NAMALWA (cell line): ENCODE measurements at places on chromosomes 7 and 10.

GRCh38 chr10:95336702-95337101 lies 45.9 kb upstream of the PDLIM1 start:
- no peak for DNase-seq

DNA sequence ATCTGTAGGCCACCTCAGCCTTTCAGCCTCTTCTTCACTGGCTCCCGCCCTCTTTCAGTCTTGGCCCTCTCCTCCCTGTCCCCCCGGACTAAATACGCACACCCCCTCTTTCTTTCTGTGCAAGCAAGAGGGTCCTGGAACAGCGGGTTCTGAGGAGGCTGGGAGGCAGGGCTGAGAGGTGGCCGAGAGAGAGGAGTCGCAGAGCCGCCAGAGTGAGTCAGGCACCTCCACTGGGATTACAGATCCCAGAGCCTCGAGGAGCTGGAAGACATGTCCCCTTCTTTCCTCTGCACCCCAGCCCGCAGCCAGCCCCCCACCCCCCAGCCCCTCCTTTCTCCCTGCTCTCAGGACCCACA lies 182 bp downstream of the CCDC136 start:
- no peak for DNase-seq

DNA sequence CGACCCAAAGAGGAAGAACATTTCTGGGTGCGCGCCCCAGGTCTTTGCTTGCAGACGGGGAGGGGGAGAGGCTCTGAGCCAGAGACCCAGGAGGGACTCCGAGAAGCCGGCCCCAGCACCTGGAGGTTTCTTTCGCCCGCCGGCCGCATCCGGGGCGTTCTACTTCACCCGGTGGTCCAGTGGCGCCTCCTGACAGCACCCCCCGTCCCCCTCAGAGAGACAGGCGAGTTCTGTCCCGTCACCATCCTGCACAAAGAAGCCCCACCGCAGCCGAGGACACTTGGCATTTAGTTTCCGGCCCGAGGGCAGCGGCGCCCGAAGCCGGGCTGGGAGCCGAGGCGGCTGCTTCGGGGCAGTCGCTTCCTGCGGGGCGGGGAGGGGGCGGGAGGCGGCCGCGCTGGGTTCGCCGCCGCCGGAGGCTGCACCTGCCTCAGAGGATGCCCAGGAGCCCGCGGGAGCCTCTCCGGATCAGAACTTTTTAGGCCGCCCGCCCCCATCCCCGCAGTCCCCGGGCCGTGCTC lies at the start of gene TMEM178B:
TSS of gene TMEM178B (plus strand) at position 424 of the 521 bp plus-strand sequence.
- DNase-seq, result no peak

DNA sequence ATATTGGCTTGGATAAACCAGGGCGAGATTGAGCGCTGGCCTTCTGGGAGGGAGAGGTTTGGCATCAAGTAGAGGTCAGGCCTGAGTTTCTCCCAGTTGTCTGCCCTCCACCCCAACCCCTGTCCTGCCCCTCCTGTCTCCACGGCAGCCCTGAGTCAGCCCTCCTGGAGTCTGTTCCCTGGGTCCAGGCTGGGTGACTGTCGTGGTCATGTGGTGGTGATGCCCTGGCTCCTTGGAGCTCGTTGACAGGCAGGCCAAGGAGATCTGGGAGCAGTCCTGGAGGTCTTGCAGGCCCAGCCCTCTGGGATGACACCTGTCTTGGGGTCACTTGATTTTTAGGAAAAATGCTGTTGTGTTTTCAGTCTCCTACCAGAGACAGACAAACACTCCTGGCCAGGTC lies 53.6 kb upstream of the PODXL start:
- no peak for DNase-seq

DNA sequence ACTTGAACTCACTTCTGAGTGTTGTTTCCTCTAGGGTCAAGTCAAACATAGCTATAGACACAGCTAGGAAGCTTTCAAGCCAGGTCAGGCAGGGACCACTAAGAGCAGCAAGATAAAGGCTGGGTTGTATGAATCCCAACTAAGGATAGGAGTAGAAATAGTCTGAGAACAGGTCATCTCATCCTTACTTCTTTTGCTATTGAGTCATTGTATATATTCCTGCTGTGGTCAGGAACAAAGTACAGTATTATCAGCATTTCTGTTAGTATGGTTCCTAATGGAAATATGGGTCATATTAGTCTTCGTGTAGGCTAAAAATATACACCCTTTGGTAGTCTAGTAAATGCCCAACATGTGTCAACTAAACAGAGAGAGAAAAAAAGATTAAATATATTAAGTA lies 145.3 kb downstream of the BTAF1 start:
- DNase-seq, result no peak

- no peak for DNase-seq
Measured at GRCh38 chr7:94907811-94908322, 473 bp downstream of the PPP1R9A start.

DNA sequence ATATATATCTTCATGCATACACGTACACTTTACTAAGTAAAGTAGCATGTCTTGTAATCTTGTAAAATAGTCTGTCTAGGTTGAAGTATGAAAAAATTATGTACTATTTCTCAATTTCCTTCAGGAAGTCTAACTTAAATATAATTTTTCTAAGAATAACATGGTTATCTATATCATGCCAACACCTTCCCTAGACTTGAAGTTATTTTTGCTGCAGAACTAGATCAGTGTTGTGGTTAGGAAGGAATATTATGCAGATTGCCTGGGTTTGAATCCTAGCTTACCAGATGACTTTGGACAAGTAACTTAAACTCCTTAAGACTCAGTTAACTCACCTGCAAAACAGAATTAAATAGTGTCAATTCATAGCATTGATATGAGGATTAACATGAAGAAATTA lies 142.2 kb upstream of the SEMA3A start:
- no peak for DNase-seq

- DNase-seq, result no peak
Measured at GRCh38 chr10:5343092-5343491, 21.7 kb upstream of the UCN3 start.

DNA sequence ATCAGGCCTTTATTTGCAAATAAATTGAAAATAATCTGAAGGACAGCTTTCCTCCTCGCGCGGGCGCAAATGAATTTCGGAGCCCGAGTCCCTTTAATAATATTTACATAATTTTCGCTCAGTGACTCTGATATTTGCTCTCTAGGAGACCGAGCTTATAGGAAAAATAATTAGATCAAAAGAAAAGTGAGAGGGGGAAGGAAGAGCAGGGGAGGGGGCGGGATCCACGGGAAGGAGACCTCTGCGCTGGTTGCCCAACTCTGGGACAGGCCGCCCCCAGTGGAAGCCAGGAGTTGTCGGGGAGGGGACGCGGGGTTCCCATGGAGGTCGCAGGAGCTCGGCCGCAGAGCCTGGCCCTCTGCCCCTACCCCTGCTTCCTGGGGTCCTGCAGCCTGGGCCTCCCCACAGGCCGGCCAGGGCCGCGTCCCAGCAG lies 5.8 kb downstream of the UNCX start:
- DNase-seq, result no peak

GRCh38 chr7:127810696-127811660 lies 159.0 kb downstream of the SND1 start:
- no peak for DNase-seq

- DNase-seq, result no peak
Measured at GRCh38 chr7:50164559-50165170, 71.6 kb upstream of the ZPBP start.

DNA sequence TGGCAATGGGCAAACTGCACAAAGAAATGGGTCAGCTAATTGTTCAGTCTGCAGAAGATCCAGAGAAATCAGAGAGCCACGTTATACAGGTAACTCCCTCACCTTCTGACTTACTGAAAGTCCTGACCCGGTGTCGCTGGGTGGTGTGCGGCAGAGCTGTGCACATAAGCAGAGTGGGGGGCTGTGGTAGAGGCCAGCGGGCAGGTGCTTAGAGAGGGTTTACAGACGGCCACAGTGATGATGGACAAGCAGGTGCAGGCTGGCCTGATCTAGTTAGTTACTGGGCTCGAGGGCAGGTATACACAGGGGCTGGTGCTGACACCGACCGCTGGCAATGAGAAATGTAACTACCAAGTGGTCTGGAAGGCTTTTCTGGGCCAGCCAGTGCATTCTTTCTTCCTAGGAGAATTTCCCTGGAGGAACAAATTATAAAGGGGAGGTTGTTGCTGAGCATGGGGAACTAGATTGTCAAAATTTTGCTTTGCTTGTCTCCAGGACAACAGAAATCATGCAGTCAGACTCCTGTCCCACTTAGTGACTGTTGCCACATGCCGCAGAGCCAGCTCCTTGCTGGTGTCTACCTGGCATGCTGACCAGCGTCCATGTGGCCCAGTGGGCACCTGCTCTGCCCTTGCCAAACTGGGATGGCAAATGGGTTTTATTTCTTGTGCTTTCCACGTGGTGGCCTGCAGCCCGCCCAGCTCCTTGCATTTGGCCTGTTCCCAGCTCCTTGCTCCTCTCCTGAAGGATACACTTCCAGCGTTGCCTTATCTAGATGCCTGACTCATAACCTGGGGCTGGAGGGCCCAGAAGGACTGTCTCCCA lies 28.8 kb downstream of the DENND10 start:
- DNase-seq, result no peak

DNA sequence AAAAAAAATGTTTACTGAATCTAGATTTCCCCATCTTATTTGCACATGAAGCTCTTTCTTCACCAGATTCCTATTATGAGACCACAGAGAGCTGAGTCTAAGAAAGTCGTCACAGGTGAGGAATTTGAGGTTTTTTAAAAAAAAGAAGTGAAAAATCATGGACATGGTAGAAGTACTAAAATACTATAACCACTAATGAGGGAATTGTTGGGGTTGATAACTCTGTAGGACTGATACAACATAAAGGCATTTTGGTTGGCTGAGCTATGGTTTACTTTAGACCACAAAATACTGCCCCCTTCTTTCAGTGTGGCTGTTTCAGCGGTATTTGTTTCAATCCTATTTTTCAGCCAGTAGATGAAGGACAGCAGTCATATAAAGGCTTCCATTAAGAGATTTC lies 1111.3 kb downstream of the TYW1 start:
- DNase-seq, result no peak

GRCh38 chr7:106457678-106458077 lies 172.9 kb upstream of the NAMPT start:
- no peak for DNase-seq

DNA sequence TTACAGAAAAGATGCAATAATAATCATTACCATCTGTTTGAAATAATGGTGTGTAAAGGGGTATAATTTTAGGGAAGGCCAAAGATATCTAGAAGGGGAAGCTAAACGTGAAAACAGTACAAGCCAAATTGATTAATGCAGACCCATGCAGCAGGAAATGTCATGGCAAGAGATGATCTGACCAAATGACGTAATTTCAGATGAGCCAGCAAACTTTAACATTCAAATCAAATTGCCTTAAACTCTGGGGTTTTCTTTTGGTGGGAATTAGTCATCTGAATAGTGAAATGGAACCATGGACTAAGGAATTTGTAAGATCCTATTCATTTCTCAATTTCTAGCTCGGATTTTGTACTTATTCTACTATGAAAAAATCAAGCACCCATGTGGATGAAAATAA lies 21.4 kb upstream of the SCIN start:
- DNase-seq, result no peak

DNA sequence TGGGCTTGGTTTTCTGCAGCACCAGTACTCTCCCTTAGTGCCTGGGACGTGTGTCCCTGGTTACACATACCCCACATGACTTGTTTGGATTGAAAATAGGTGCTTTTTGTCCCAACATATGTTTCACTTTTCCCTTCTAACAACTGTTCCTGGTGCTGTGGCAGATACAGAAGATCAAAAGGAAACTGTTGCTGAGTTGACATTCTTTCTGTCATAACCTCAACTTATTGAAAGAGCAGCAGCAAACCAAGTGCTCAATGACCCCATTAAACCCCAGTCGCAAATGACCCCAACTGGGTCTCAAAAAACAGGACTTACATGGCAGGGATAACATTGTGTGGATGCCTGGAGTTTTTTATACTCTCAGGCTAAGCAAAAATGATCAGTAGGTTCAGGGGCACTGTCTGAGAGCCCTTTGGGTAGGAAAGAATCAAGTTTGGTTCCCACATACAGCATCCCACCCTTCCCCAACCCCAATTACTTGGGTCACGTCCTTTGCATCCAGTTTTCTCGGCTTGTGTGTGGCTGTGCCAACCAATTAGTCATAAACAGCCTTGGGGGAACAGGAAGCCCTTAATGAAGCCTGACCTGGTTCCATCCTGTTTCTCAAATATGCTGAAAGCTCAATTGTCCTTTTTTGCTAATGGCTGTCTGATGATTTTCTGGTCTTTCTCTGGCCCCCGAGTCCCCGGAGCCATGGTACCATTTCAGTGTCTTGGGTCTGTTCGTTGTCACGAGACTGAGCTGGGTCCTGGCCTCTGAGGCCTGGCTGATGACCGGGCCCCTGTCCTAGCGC lies 4.9 kb downstream of the HKDC1 start:
- no peak for DNase-seq

DNA sequence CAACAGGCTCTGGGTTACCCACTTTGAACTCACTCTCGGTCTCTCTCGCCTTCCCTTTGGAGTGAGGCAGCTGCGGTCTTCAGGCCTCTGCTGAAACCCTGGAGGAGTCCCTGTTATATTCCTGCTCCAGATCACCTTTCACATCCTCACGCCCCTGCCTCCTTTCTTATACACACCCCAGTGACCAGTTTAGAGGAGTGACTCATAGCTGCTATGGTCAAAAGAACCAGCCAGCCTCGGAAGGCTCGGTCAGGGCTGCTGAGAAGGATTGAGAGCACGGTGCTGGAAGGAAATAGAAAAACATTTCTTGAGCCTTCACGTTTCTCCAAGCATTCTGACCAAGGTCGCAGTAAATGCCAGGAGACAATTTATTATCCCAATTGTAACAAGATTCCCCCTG lies 28.3 kb upstream of the SVOPL start:
- no peak for DNase-seq

DNA sequence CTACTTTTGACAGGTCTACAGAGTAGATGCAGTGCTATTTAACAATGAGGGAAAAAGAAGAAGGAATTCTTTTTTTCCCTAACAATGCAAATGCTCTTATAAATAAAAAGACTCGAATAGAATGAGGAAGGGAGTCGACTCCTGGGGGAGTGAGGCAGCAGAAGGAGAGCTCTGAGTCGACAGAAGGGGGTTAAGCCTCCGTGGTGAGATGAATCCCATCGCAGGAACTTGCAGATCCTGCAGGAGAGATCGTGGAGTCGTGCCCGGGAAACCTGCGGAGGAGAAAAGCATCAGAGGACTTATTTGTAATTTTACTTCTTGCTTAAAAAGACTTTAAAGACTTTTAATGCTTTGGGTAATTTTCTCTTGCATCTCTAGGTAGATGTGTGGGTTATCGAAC lies 17.4 kb downstream of the ITIH2 start:
- no peak for DNase-seq

DNA sequence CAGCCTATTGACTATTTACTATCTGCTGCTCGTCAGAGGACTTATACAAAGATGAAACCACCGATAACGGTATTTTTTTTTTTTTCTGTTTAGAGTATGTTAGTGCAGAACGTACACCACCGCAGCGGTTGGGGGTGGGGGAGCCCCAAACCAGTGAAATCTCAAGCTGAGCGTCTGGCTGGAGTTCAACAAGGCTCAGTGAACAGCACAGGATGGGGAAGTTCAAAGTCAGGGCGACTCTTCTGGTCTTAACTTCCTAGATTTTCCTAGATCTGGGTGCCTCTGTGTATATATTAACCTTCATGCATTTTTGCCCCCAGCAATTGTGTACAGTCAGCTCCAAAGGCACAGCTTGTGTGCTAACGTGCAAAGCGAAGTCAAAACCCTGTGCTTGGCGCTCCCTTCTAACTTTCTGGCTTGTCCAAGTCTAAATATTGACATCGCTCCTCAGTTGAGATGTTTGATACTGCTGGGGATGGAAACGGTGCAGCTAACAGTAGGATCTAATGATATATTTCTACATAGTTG lies 1.1 kb downstream of the RHOBTB1 start:
- peak; percentile 25 for DNase-seq
